ENCODE measurements at places on chromosomes 7 and 10.

- H3K27ac ChIP-seq = no peak overlapping the region
- H3K4me3 ChIP-seq = no peak overlapping the region
- no peaks in the 10 kb centered on the region for H3K36me3 ChIP-seq
- H3K4me1 ChIP-seq = no peaks in the 10 kb centered on the region
- DNase-seq = no peak
Measured at GRCh38 chr7:58316-58715, 134.1 kb upstream of the FAM20C start.

- no peak overlapping the region for H3K4me3 ChIP-seq
- no peaks in the 10 kb centered on the region for H3K36me3 ChIP-seq
Measured at GRCh38 chr7:29381206-29382094, 182.2 kb upstream of the PRR15 start.

DNA sequence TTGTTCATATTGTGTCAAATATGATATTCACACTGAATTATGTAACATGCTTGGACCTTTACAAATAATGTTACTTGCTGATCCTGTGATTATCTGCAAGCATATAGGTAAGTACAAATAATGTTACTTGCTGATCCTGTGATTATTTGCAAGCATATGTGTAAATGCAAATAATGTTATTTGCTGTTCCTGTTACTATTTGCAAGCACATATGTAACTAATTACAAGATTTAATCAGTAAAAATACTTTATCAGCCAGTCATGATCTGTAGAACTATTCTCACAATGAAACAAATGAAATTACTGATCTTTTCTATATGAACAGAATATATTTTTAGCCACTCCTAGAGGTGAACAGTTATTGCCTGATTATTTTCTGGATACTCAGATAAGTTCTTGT lies 44.7 kb upstream of the NPY start:
- H3K27ac ChIP-seq = no peak overlapping the region
- no peaks in the 10 kb centered on the region for H3K27me3 ChIP-seq

DNA sequence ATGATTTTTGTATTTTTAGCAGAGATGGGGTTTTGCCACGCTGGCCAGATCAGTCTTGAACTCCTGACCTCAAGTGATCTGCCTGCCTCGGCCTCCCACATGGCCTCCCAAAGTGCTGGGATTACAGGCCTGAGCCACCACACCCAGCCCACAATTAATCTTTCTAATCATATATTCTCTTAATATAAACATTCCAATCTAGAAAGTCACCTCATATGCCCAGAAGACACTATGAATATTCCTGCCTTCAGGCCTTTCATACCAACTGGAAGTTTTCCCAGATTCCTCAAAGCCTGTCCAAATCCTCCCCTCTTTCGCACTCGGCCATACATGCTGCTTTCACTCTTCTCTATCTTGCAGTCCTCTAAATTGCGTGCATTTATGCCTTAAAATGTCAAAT lies 32.6 kb downstream of the PDZD8 start:
- H3K27me3 ChIP-seq = no peaks in the 10 kb centered on the region
- no peak overlapping the region for H3K27ac ChIP-seq
- H3K36me3 ChIP-seq = peaks cover 7% of the 10 kb centered on the region
- no peak overlapping the region for H3K4me3 ChIP-seq
